ENCODE measurements at places on chromosomes 5 and 9. TPM values are rescaled to one million over a fixed set of nuclear protein-coding genes. Genes with fewer than 3 reads are reported as not detected.

The OBP2B gene
- not detected for total RNA-seq

The OGN gene
- 27.4 TPM for total RNA-seq

The FBP2 gene
- total RNA-seq, result not detected

The PLK2 gene
- 40.0 TPM for total RNA-seq

The ELL2 gene
- total RNA-seq, result 83.8 TPM

The NR4A3 gene
- 1.2 TPM for total RNA-seq

The PCDHGC4 gene
- total RNA-seq, result 0.72 TPM

The INSL4 gene
- total RNA-seq, result not detected

The ARL14EPL gene
- total RNA-seq, result not detected

The FAM221B gene
- not detected for total RNA-seq

DNA sequence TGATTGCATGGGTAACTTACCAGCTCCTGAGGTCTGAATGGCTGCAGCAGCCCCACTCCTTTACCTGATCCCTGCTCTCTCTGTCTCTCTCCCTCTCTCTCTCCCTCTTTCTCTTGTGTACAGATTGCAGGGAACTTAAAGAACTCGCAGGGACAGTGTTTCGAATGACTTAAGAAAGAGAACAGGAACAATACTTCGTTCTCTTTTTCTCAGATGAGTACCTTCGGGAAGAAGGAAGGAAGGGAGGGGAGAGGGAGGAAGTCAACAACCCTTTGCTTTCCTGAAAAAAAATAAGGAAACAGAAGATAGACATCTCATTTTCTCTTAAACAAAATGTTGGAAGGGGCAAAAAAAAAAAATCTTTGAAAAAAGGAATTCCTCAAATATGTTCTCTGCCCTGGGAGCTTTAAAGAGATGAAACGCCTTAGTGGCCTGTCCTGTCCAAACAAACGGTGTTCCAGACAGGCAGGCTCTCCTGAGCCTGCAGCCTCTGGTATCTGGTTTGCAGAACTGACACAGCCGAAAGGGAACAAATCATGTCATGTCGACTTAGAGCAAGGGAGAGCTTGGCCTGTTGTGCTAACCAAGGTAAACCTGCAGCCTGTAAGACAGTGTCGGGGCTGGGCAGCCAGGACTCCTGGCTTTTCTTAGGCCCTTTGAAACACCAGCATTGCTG lies at the start of gene ZNF366:
Gene ZNF366, minus strand, starts transcription at position 180 of the 676 bp plus-strand sequence. CDS start 45,914 bp downstream, outside the sequence.
- H3K4me1 ChIP-seq, result peaks cover 51% of the 10 kb centered on the region
- H3K4me3 ChIP-seq, result no peak within 1 kb of the TSS
- no peaks in the 10 kb centered on the region for H3K36me3 ChIP-seq
- no peak for DNase-seq
- H3K27me3 ChIP-seq, result no peaks in the 10 kb centered on the region
- H3K27ac ChIP-seq, result no peak within 1 kb of the TSS

DNA sequence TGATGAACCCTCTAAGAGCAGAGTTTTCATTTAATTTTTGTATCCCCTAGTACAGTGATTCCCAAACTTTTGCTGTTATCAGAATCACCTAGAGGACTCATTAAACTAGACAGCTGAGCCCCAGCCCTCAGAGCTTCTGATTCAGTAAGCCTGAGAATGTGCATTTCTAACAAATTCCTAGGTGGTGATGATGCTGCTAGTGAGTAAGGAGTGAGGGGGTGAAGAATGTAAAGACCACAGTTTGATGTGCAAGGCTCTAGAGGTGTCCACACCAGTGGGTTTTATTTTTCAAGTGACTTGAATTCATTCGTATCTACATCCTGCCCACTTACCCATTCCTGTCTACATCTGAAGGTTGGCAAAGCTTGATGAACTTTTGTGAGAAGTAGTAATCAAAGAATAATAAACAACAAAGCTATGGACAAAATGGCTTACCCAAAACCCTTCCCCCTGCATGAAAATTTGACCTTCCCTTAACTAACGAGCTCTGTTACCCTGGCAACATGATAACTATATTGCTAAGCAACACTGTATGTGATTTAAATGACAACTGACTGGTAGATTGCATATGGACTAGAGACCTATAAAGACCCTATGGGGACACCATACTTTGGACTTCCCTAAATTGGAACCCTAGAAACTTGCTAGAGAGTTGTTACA lies 35.2 kb downstream of the DTWD2 start:
- no peak overlapping the region for H3K4me3 ChIP-seq
- H3K27me3 ChIP-seq, result no peaks in the 10 kb centered on the region
- H3K27ac ChIP-seq, result no peak overlapping the region
- H3K36me3 ChIP-seq, result peaks cover 3% of the 10 kb centered on the region
- no peaks in the 10 kb centered on the region for H3K4me1 ChIP-seq
- no peak for DNase-seq

- H3K36me3 ChIP-seq, result no peaks in the 10 kb centered on the region
- H3K4me1 ChIP-seq, result peaks cover 15% of the 10 kb centered on the region
- H3K27me3 ChIP-seq, result no peaks in the 10 kb centered on the region
- DNase-seq, result no peak
- no peak overlapping the region for H3K4me3 ChIP-seq
- no peak overlapping the region for H3K27ac ChIP-seq
Measured at GRCh38 chr5:117302473-117302872, 727.9 kb upstream of the SEMA6A start.

- peaks cover 10% of the 10 kb centered on the region for H3K27me3 ChIP-seq
- H3K4me1 ChIP-seq, result peaks cover 12% of the 10 kb centered on the region
- H3K27ac ChIP-seq, result no peak overlapping the region
- no peaks in the 10 kb centered on the region for H3K36me3 ChIP-seq
- H3K4me3 ChIP-seq, result no peak overlapping the region
Measured at GRCh38 chr5:36635721-36636390, 29.4 kb downstream of the SLC1A3 start.

DNA sequence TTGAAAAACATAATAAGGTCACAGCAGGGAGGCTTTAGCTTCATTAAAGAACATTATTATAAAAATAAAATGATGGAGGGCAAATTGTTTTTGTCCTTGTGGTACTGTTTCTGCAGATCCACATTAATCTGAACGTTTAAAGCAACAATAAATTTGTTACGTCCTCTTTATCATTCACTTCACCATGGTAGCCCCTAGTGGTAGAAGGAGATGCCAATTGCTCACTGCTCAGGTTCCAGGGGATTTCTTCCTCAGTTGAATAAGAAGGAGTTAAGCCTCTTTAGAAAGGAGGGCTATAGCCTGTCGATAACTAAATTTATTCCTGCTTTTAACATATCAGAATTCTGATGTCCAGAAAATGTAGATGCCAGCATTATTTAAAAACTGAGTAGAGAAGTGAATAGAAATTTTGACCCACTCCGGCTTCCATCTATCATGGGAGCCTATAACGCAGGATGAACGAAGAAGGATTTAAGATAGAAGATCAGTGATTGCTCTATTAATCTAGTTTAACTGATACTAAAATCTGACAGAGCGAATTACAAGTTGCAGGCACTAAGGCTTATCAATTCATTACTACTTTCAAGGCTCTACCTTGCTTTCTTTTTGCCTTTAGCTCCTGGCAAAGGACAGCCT lies 692.3 kb downstream of the PTPRD start:
- no peaks in the 10 kb centered on the region for H3K4me1 ChIP-seq
- no peak overlapping the region for H3K4me3 ChIP-seq
- H3K36me3 ChIP-seq, result peaks cover 2% of the 10 kb centered on the region
- H3K27me3 ChIP-seq, result peaks cover 13% of the 10 kb centered on the region

- H3K27me3 ChIP-seq, result no peaks in the 10 kb centered on the region
- peak overlapping the region; percentile 65 for H3K4me3 ChIP-seq
- H3K4me1 ChIP-seq, result peaks cover 9% of the 10 kb centered on the region
- no peak overlapping the region for H3K27ac ChIP-seq
- no peaks in the 10 kb centered on the region for H3K36me3 ChIP-seq
Measured at GRCh38 chr5:126869005-126869451, 92.1 kb downstream of the LMNB1 start.

- peaks cover 2% of the 10 kb centered on the region for H3K36me3 ChIP-seq
- no peaks in the 10 kb centered on the region for H3K27me3 ChIP-seq
- H3K4me1 ChIP-seq, result no peaks in the 10 kb centered on the region
- no peak overlapping the region for H3K27ac ChIP-seq
- no peak for DNase-seq
Measured at GRCh38 chr9:78221425-78221824, 14.4 kb upstream of the CEP78 start.

- H3K4me3 ChIP-seq, result no peak overlapping the region
- peaks cover 47% of the 10 kb centered on the region for H3K4me1 ChIP-seq
- no peaks in the 10 kb centered on the region for H3K36me3 ChIP-seq
- no peak for DNase-seq
Measured at GRCh38 chr9:121372239-121373010, 2.4 kb upstream of the STOM start.

DNA sequence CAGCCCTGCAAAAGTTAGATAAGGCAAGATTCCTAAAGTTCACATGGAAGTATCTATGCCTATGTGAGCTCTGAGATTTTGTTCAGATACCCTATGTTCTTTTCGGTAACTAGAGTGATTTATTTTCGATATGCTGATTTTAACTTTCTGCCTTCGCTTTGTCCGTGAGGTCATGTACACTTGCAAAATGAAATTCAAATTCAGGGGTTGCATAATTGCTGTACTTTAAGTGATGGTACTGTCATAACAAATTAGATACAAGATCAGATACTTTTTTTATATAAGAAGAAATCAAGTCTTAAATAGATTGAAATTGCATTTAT lies 350 bp upstream of the ECPAS start:
- DNase-seq, result no peak
- H3K4me3 ChIP-seq, result peak overlapping the region; percentile 84
- H3K4me1 ChIP-seq, result peaks cover 27% of the 10 kb centered on the region
- peak overlapping the region; percentile 93 for H3K27ac ChIP-seq

- no peak overlapping the region for H3K27ac ChIP-seq
- H3K4me1 ChIP-seq, result peaks cover 6% of the 10 kb centered on the region
- H3K27me3 ChIP-seq, result peaks cover 29% of the 10 kb centered on the region
- H3K36me3 ChIP-seq, result no peaks in the 10 kb centered on the region
- H3K4me3 ChIP-seq, result no peak overlapping the region
Measured at GRCh38 chr5:501105-501830, 23.0 kb downstream of the SLC9A3 start.

DNA sequence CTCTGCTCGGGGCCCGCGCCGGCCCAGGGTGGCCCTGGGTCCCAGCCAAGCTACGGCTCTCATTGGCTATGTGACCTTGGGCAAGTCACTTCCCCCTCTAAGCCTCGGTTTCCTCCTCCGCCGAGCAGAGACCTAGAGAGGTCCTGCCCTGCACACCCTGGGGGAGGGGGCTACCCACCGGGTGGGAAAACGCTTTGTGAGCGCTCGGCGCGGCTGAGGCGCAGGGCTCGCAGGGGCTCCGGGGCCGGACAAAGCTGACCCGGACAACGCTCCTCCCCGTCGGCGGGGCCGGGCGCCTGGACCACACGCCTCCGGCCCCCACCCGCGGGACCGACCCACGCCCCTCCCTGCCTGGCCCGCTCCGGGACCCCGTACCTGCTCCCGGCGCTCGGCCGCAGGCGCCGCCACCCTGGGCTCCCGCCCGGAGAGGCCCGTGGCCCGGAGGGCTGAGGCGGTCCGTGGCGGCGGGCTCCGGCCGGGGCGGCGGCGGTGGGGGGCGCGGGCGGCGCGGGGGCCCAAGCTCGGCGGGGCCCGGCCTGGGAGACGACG lies 85.7 kb upstream of the MELK start:
- H3K4me3 ChIP-seq, result peak overlapping the region; percentile 89
- H3K27ac ChIP-seq, result peak overlapping the region; percentile 93
- H3K27me3 ChIP-seq, result no peaks in the 10 kb centered on the region
- peak; percentile 92 for DNase-seq
- no peaks in the 10 kb centered on the region for H3K36me3 ChIP-seq

- H3K4me3 ChIP-seq, result no peak overlapping the region
- H3K36me3 ChIP-seq, result peaks cover 3% of the 10 kb centered on the region
- H3K27ac ChIP-seq, result no peak overlapping the region
- peaks cover 47% of the 10 kb centered on the region for H3K4me1 ChIP-seq
- no peaks in the 10 kb centered on the region for H3K27me3 ChIP-seq
- DNase-seq, result no peak
Measured at GRCh38 chr5:132492386-132493125, 2.0 kb upstream of the IRF1 start.

DNA sequence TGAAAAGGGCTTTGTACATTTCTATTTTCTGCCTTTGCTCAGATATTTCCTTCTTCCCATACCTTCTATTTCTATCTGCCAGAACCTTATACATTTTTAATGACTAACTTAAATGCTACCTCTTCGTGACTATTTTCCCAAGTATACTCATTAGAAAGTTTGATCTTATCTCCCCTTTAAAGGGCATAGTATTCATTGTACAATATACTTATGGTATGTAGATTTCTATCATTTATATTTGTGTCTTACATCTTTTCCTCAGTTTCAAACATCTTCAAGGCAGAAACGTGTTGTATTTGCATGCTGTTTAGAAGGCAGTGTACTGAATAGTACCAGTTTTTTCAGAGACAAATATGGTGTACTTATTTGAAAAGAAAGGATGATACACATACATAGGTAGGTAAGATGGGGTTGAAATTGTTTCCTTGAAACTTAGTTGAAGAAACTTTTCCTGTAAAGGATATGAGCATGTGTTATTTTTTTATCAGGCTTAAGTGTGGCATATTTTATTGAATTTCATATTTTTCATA lies 518.1 kb upstream of the NUDT12 start:
- H3K27me3 ChIP-seq, result no peaks in the 10 kb centered on the region
- H3K4me3 ChIP-seq, result peak overlapping the region; percentile 16

DNA sequence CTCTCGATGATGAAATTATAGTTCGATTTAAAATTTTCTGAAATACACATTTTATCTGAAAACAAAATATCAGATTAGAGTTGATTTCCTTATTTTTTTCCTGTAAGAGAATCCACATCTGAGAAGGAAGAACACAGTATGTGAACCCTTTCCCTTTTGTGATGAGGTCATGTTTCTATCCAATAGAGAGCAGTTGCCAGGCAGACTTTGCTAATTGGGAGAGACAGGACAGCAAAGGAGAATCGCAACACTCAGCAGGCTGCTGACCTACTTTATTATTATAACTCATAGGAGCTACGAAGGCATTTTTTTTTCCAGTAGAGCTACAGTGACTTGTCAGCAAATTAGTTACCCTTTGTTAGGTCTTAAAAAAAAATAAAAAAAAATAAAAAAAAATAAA lies 242.1 kb downstream of the HCN1 start:
- no peak overlapping the region for H3K4me3 ChIP-seq
- H3K27ac ChIP-seq, result no peak overlapping the region
- H3K36me3 ChIP-seq, result no peaks in the 10 kb centered on the region
- H3K4me1 ChIP-seq, result no peaks in the 10 kb centered on the region

GRCh38 chr9:136312436-136312835 lies 8.5 kb upstream of the CCDC187 start:
- H3K4me3 ChIP-seq, result no peak overlapping the region
- no peak overlapping the region for H3K27ac ChIP-seq
- no peak for DNase-seq
- peaks cover 7% of the 10 kb centered on the region for H3K36me3 ChIP-seq
- H3K27me3 ChIP-seq, result no peaks in the 10 kb centered on the region

GRCh38 chr5:177154003-177154643 lies 20.6 kb downstream of the NSD1 start:
- no peaks in the 10 kb centered on the region for H3K27me3 ChIP-seq
- H3K27ac ChIP-seq, result peak overlapping the region; percentile 51
- no peak overlapping the region for H3K4me3 ChIP-seq
- H3K4me1 ChIP-seq, result peaks cover 8% of the 10 kb centered on the region
- H3K36me3 ChIP-seq, result peaks cover 2% of the 10 kb centered on the region

DNA sequence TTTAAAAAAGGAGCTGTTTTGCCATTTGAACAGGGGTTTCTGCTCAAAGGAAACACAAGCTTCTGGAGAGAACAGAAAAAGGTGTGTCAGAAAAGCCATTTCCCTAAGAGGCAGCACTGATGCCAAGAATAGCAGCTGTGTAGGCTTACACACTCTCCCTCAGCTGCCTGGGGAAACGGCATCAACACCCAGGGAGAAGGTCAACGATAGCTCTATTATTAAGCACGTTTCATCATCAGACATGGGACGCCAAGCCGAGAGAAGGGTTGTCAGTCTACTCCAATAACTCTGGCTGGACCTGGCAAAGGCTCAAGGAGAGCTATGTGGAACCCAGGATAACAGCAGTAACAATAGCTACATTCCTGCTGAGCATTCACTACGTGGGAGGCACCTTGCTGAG lies 314.2 kb downstream of the CDK5RAP2 start:
- no peak overlapping the region for H3K4me3 ChIP-seq
- H3K27ac ChIP-seq, result no peak overlapping the region
- DNase-seq, result no peak
- H3K4me1 ChIP-seq, result no peaks in the 10 kb centered on the region
- H3K27me3 ChIP-seq, result peaks cover 10% of the 10 kb centered on the region
